EH (cell line): ENCODE measurements at places on chromosomes 16 and 17.

DNA sequence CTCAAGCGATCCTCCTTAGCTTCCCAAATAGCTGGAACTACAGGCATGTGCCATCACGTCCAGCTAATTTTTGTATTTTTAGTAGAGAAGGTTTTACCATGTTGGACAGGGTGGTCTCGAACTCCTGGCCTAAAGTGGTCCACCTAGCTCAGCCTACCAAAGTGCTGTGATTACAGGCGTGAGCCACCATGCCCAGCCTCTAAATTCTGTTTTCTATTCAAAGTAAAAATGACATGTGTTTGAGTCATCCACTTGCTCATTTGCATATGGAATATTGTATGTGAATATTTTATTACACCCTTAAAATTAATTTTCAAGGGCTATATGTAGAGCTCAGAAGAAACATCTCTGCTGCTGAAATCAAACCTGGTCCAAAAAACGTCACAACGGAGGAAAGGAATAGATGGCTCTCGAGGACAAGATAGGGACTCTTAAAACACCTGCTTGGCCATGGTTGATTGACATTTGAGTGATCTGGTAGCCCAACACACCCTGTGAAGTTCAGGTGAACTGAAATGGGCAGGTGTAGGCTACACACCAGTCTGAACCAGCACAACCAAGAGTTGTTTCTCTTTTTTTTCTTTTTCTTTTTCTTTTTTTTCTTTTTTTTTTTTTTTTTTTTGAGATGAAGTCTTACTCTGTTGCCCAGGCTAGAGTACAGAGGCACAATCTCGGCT lies 51.1 kb downstream of the SF3B3 start:
- DNase-seq, result no peak

GRCh38 chr16:86074651-86075487 lies 175.9 kb downstream of the IRF8 start:
- peak; percentile 34 for DNase-seq

GRCh38 chr17:61349350-61349749 lies 50.3 kb upstream of the TBX2 start:
- DNase-seq, result peak; percentile 17

- DNase-seq, result peak; percentile 89
Measured at GRCh38 chr16:85137323-85138072, 25.2 kb upstream of the CIBAR2 start.

DNA sequence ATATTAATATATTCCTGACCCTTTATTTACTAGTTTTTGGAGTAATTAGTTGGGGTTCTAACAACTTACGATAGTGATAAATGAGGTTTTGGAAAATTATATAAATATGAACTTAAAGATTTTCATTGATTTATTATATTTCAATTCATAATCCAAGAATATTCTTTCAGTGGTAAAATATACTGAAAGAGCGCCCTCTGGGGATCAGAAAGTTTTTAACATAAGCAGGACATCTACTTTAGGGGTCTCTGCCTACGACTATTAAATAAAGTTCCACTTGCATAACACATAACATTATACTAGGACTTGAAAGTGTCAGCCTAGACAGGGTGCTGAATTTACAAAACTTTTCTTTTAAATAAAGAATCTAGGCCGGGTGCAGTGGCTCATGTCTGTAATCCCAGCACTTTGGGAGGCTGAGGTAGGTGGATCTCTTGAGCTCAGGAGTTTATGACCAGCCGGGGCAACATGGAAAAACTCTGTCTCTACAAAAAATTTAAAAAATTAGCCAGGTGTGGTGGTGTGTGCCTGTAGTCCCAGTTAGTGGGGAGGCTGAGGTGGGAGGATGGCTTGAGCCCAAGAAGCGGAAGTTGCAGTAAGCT lies 15.6 kb downstream of the RFWD3 start:
- DNase-seq, result peak; percentile 18

DNA sequence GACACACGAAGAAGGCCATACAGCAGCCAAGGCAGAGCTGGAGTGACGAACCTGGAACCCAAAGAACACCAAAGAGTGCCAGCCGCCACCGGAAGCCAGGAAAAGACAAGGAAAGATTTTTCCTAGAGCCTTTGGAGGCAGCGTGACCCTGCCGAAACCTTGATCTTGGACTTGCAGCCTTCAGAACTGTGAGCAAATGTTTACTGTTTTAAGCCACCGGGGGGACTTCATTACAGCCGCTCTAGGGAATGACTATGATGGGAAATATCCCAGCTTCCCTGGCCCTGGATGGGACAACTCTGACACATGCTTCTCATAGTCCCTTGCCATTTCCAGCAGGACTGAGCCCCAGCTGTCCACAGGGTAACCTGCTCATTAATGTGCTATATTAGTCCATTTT lies 270.6 kb downstream of the HAPSTR1 start:
- no peak for DNase-seq

- DNase-seq, result no peak
Measured at GRCh38 chr17:37847811-37848331, 76.3 kb upstream of the TBC1D3K start.

DNA sequence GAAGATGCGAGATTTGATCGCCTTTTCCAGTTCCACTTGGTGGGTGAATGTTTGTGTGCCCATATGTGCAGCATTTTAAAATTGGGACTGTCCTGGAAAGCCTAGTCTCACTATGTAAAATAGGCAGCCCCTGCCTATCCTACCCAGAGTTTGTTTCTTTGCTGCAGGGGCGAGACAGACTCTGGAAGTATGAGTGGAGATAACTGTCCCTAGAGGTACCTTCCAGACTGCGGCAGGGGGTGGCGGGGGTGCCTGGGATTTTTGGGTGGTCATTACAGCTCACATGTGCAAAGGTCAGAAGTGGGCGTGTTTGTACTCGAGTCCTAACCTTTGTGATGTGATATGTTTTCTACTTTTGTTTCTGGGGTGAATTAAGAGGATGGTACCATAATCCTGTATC lies 36.6 kb downstream of the MPRIP start:
- DNase-seq, result no peak

GRCh38 chr17:1709403-1709951 lies 700 bp downstream of the TLCD2 start:
- peak; percentile 56 for DNase-seq

DNA sequence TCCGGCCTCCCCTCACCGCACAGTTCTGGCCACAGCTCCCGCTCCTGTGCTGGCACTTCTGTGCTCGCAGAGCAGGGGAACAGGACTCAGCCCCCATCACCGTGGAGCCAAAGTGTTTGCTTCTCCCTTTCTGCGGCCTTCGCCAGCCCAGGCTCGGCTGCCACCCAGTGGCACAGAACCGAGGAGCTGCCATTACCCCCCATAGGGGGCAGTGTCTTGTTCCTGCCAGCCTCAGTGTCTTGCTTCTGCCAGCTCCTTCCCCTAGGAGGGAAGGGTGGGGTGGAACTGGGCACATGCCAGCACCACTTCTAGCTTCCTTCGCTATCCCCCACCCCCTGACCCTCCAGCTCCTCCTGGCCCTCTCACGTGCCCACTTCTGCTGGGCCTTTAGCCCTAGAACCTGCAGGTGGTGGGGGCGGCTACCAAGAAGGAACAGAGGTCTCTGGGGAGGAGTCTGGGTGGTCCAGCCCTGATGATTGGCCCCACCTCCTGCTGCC lies 645 bp upstream of the ELMO3 start:
- DNase-seq, result peak; percentile 44

GRCh38 chr17:4777969-4778760 lies 6.5 kb downstream of the TM4SF5 start:
- peak; percentile 25 for DNase-seq

DNA sequence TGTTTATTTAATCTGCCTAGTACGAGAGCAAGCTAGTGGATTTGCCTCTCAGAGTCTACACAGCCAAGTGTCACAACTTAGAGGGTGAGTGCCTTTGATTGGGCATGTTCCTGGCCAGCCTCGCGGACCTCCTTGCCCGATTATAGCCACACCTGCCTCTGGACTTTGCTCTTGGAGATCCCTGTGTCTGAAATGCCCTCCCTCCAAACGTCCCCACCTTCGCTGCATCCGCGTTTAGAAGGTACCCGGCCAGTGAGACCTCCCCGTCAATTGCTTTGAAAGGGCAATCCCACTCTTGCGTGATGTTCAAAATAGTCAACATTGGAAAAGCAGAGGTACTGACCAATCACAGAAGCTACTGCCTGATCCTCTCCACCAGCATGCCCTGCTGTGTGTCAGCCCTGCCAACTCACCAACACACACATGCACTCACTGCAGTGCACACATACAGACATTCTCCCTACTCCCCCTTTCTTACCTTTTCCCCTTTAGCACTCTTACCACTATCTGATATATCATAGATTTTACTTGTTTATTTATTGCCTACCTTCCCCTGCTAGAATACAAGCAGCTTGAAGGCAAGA lies 6.5 kb upstream of the SDK2 start:
- DNase-seq, result no peak

- DNase-seq, result peak; percentile 79
Measured at GRCh38 chr17:64773836-64774761, 112.0 kb upstream of the SMURF2 start.
